ENCODE measurements at places on chromosomes 12 and 14.

DNA sequence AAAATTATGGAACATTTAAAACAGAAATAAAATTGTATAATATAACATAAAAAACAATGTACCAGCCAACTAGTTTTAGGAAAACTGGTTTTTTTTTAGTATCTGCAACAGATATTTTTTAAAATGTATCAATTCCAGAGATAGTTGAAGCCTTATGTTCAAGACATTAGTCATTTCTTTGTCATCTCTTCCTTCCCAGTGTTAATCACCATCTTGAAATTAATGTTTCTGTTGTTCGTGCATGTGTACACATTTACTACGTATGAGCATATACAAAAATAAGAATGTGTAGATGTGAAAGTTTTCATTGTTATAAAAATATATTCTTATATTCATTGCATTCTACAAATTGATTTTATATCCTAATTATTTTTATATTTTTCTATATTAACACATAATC, 1062.1 kb downstream of the SLC6A15 start:
- DNase-seq = no peak

DNA sequence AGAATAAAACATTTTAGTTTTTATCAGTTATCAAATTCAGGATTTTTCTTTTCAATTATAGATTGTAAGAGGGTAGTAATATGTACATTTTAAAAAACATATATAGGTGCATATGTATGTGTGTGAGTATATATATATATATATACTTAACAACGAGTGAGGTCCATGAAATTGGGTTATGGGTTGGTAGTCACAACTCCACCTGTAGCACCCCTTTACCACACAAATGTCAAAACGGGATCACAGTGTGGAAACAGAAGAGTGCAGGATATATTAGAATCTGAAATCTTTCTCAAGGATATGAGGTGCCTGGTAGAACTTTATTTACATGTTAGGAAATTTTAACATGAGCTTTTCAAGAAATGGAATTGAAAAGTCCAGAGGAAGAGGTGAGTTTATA, 31.3 kb downstream of the MIA2 start:
- DNase-seq = no peak

- no peak for DNase-seq
These were observed 17.3 kb downstream of the TMEM19 start for GRCh38 chr12:71703206-71703605.

GRCh38 chr14:90253826-90254225, 2.5 kb upstream of the PSMC1 start:
- no peak for DNase-seq

GRCh38 chr12:2583091-2583497, 211.7 kb upstream of the FKBP4 start:
- DNase-seq = peak; percentile 77

GRCh38 chr14:38039496-38039895, 168.2 kb upstream of the SSTR1 start:
- no peak for DNase-seq

GRCh38 chr12:103573185-103573584, 13.9 kb upstream of the STAB2 start:
- DNase-seq = no peak

- no peak for DNase-seq
These were observed 52.9 kb downstream of the DUSP6 start for GRCh38 chr12:89299417-89299816.

DNA sequence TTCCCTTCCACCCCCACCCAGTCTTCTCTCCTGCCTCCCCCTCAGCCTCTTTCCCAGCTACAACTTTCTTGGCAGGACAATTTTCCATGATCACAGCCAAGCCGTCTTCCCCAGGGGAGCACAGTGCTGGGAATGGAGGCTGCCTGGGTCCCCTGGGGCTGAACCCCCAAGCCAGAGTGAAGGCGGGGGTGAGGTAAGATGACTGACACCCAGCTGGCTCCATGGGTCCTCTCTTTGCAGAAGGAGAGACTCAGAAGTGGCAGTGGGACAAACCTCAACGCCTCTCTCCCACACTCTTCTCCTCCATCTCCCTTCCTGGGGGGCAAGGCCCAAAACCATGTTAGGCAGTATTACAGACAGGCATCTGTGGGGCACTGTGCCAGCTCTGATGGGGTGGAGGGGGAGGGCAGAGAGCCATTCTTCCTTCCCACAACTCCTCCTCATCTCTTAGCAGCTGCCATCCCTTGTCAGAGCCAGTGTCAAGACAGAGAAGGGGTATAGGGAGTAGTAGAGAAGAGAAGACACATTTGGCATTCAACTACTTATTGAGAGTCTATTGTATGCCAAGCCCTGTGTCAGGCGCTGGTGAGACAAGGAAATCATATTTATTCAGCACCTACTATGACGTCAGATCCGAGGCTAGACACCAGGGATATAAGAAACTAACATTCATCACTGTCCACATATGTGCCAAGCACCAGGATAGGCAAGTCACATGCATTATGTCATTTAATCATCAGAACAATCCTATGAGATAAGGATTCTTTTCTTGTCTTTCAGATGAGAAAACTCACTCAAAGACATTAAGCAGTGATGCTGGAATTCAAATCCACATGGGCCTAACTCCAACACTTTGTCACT, 3.6 kb downstream of the ITGA7 start:
- DNase-seq = no peak

- no peak for DNase-seq
These were observed 330.5 kb downstream of the PAWR start for GRCh38 chr12:79360286-79360685.

GRCh38 chr12:29048787-29049186, 100.3 kb upstream of the FAR2 start:
- no peak for DNase-seq

GRCh38 chr14:102901633-102902032, 20.8 kb upstream of the AMN start:
- no peak for DNase-seq

DNA sequence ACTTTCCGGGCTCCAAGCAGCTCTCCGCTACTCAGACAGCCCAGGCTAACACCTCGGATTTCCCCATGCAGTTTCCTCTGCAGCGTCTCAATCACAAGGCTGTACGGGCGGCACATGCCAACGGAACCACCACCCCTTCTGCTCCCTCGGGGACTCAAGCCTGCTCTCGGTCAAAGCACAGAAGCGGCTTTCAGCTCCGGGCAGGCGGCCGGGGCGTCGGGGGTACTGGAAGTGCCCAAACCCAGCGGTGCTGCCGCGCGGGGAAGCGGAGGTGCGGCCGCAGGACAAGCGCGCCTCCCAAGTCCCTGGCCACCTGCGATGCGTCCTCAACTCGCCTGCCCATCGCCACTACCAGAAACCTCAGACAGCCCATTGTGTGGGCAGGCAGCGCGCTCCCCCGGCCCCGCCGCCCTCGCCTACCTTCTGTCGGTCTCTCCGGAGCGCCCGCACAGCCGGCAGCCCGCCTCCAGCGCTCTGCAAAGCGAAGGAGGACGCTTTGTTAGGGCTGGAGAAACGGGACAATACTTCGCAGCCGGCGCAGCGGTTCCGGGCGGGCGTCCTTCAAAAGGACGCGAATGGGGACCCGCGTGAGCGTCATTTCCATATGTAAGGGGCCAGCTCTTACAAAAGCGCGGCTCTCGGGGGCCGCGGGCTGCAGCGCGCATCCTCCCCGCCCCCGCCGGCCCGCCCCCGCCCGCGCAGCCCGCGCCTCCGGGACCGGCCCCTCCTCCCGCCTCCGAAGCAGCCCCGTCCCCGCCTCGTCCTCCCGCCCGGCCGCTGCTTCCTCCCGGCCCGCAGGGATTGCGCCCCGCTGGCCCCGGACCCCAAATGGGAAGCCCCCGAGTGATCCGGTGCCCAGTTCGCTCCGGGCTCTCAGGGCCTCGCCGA, 674 bp downstream of the NIN start:
- peak; percentile 58 for DNase-seq

GRCh38 chr12:11171969-11172675, 1.1 kb downstream of the SMIM10L1 start:
- peak; percentile 21 for DNase-seq

GRCh38 chr14:75294649-75295033, 16.0 kb downstream of the FOS start:
- no peak for DNase-seq

- DNase-seq = no peak
These were observed 127.2 kb downstream of the BBS10 start for GRCh38 chr12:76220980-76221379.

- DNase-seq = no peak
These were observed 38.4 kb upstream of the CEP83 start for GRCh38 chr12:94498073-94498472.

- no peak for DNase-seq
These were observed 33.7 kb upstream of the EML1 start for GRCh38 chr14:99759546-99759925.

GRCh38 chr12:1507308-1507707, 87.1 kb downstream of the FBXL14 start:
- DNase-seq = no peak

DNA sequence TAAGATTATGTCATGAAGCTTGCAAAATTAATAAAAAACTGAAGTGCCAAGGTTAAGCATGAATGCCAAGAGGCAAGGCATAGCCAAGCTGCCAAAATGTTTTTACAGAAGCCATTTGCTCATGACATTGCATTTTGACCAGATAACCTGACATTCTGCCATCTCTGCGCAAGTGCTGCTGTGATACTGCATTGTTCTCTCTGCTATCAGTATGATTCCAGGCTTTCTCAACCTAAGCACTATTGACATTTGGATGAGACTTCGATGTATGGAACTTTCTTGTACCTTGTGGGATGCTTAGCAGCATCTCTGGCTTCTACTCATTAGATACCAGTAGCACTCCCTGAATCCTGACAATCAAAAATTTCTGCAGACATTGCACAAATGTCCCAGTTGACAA, 139.2 kb downstream of the RASSF9 start:
- DNase-seq = no peak

DNA sequence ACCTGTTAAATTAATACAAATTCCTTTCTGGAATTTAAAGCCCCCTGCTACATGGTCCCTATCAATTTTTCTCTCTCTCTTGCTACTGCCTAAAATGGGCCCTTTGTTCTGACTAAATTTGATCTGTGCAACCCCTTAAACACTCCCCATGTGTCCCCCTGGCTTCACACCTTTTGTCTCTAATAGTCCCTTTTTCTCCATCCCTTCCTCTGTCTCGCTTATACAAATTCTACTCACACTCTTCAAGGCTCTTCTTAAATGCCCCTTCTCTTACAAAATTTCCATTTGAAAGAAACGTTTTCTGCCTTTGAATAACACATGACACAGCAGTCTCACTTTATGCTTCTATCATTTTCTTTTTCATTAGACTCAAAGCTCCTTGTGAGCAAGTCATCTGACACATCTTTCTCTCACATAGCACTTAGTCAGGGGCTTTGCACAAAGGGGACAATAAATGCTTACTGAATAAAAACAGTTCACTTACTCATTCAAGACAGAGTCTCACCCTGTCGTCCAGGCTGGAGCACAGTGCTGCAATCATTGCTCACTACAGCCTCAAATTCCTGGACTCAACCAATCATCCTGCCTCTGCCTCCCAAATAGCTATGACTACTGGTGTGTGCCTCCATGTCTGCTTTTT, 41.5 kb upstream of the NR2C1 start:
- DNase-seq = no peak

DNA sequence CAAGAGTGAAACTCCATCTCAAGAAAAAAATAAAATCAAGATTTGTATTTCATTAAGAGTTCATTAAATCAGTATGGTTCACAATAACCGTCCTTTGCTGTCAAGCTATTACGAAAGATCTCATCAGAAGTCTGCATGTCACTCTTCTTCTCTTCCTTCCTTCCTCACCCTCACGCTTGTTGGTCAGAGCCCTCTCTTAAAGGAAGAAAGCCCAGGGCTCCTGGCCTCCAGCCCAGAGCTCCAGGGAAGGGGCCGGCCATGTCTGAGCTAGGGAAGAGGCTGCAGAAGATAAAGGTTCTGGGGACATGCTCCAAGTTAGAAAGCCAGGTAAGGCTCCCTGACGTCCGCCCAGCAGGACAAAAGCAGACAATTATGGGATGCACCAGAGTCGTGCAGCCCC, 43.1 kb upstream of the DLK1 start:
- no peak for DNase-seq

DNA sequence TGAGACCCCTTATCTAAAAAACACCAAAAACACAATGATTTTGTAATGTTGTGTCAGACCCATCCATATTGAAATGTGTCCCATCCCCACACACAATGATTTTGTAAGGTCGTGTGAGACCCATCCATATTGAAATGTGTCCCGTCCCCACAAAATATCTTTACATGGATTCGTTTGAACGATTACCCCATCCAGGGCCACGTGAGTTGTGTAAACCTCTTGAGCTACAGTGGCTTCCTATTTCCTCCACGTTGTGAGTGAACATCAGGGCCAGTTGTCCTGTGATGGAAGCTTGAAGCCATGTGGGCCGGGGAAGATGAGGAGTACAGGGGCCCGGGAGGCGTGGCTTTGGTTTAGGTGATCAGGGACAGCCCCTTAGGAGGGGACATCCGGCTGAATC, 27.0 kb upstream of the ULK1 start:
- DNase-seq = peak; percentile 41

DNA sequence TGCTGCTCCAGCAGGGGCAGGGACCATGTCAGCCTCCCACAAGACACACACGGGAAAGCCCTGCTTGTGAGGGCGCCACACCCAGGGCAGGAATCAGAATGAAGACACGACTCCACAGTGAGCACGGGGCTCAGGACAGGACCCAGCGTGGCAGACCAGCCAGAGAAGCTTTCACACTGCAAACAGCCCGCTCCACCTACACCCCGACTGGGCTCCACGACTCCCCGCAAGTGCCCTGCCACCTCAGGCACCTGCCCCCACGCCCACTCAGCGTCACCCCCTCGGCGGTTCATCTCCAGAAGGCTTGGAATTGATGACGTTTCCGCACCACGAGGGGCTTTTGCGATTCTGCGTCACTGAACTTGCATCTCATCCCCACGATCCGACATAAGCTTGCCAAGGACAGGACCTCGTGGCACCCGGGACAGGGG, 91.1 kb downstream of the FBXL14 start:
- no peak for DNase-seq

DNA sequence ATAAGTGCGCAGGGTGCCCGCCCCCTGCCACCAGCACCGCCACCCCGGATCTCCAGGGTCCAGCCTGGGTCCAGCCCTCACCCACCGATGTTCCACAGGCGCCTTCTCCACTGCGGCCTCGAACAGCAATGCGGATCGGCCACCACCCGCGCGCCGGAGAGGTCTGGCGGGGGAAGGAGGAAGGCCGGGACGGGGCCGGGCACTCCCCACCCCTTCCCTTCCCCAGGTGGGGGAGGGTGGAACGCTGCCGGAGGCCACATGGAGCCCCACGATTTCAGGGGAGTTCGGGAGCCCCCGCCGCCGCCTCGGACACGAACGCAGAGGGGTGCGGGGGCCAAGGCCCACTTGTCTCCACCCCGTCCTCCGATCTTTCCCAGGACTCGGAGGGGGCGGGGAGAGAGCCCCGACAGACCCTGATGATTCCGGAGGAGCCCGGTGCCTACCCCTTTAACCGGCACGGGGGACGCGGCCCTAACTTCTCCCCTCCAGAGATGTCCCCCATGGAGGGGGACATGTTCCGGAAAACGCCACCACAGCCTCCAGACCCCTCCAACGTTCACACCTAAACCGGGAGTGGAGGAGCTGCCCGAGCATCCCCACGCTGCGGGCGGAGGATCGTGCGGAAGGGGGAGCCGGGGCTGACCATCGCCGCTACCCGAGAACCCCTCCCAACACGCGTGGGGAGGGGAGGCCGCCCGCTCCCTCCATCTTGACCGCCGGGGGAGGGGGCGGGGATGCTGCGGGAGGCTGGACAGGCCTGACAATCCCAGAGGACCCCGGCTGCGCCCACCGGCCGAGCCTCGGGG, 1.1 kb downstream of the ATXN2 start:
- DNase-seq = peak; percentile 45

Data from inflammatory macrophage treated with lipopolysaccharide for 1 hour (primary cell).